Naive B cell (primary cell): ENCODE measurements at places on chromosomes 2 and 18.

DNA sequence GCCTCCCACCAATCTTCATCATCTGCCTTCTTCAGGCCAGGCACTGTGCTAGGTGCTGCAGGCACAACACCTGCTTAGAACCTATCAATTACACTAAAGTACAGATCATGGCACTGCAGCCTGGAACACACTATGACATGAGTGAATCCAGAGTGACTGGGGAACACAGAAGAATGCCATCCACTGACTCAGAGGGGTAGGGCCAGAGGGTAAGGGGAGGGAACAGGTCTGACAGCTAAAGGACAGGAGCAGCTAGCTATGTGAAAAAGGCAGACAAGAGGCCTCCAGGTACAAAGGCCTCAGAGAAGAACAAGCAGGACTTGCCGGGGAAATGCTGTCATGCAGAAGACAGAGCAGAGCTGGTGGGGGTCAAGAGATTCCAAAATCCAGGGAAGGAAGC is 53.3 kb upstream of the ACAA2 start:
- no peak overlapping the region for H3K27ac ChIP-seq
- H3K36me3 ChIP-seq: no peaks in the 10 kb centered on the region
- DNase-seq: no peak
- H3K4me1 ChIP-seq: no peaks in the 10 kb centered on the region
- peaks cover 27% of the 10 kb centered on the region for H3K27me3 ChIP-seq

DNA sequence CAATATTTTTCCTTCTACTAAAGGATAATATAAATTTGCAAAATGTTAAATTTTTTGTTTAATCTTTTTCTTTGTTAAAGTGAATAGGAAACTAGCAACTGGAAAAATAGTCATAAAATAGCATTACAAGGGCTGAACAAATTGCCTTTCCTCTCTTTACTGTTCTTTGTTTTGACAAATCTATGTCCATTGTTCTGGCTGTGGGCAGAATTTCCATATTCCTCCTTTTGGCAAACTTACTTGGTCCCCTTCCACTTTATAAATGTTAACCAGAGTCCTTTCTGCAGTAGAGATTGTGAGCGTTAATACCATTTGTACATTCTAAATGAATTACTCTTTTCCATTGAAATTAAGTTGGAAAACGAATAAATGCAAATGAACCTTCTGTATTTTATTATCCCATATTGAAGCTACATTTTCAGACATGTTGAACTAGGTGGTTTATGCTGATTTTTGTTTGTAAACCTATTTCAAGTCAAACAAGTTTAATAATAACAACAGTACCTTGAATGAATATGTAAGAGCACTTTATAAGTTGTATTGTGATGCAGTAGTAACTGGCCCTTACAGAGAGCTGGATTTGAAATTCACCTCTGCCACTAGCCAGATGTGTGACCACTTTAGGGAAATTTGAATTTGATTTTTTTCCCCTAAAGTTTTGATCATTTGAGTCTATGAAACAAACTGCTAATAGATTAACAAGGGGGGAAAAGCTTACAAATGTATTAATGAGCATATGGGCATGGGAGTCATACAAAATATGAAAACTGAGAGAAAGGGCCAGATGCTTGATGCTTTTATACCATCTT is 3.3 kb downstream of the RNF125 start:
- H3K36me3 ChIP-seq: no peaks in the 10 kb centered on the region
- H3K27ac ChIP-seq: peak overlapping the region; percentile 17
- H3K27me3 ChIP-seq: no peaks in the 10 kb centered on the region
- no peak overlapping the region for H3K4me3 ChIP-seq
- H3K4me1 ChIP-seq: peaks cover 39% of the 10 kb centered on the region
- DNase-seq: no peak

DNA sequence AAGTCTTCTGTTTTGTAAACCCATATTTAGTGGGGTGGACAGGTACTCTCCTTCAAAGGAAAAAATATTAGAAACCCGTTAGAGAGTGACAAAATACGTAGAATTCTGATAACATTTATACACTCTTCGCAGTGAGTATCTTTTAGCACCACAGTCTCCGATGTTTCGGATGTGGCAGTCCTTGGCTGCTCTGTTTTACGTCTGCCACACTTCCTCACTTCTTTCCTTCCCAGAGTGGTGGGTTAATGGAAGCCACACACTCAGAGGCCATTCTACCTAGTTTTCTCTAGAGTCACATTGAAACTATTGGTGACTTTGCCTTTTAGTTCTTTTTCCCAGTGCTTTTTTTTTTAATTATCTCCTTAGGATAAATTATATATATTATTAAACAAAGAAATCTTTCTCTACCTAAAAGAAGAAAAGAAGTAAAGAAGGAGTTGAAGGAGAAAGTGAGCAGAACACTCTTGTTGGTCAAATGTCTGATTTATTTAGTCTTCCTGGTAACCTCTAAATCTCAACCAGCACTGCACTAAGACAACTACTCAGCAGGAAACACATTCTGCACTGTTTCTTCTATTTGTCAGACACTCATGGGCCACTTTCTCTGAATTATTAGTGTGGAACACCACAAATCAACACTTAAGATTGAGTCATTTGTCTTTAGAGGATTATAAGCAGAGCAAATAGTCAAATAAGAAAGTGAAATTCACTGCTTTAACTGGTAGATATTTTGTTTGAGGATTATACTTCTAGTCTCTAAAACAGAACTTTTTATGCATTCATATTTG is 451.3 kb upstream of the TMEFF2 start:
- DNase-seq: no peak
- H3K36me3 ChIP-seq: no peaks in the 10 kb centered on the region
- peak overlapping the region; percentile 45 for H3K27ac ChIP-seq
- no peak overlapping the region for H3K4me3 ChIP-seq

GRCh38 chr2:156864325-156864724 is 393.2 kb upstream of the GALNT5 start:
- DNase-seq: no peak
- no peak overlapping the region for H3K4me3 ChIP-seq
- H3K27me3 ChIP-seq: peaks cover 3% of the 10 kb centered on the region

DNA sequence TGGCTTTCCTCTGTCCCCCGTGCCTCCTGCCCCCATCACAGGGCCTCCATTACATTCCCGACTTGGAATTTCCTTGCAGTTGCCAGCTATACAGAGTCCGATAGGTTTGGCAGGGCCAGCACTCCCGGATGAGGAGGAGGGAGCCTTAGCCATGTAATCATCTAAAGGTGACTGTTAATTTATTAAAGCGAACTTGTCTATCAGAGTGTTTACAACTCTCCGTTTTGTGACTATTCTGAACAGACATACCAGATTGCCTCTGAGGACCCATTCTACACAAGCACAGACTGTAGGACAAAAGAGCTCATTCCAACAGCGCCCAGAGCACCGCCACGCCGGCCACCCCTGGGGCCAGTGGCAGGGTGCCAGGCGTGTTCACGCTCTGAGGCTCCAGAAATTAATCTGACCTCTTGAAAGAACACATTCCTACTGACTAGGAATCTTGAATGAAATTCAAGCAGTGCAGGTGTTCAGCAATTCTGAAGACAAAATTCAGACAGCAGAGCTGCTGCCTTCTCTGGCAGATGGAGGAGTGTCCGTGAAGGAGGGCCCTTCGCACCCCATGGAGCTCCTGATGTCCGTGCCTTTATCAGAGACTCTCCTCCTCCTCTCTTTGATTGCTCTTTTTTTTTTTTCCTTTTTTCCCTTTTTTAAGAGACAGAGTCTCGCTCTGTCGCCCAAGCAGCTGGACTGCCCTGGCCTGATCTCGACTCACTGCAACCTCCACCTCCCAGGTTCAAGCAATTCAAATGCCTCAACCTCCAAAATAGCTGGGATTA is 58.1 kb upstream of the RALBP1 start:
- no peak overlapping the region for H3K27ac ChIP-seq
- no peaks in the 10 kb centered on the region for H3K36me3 ChIP-seq
- H3K4me1 ChIP-seq: no peaks in the 10 kb centered on the region
- H3K4me3 ChIP-seq: no peak overlapping the region
- DNase-seq: no peak

DNA sequence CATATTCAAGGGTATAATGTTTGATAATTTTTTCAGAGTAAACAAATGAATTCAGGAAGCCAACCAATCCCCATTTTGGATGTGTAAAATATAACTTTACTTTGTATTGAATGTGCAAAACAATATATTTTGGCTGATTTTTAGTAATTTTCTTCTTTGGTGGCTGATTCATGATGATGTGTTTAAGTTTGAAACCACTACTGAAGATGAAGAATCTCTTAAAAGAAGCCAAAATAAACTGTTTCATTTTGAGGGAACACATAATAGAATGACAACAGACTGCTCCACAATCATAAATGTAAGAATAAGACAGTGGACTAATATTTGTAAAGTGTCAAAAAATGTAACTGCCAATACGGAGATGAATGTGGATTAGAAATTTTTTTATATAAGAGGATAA is 52.5 kb upstream of the TRIM43 start:
- no peak overlapping the region for H3K27ac ChIP-seq
- no peak overlapping the region for H3K4me3 ChIP-seq
- no peaks in the 10 kb centered on the region for H3K4me1 ChIP-seq
- peaks cover 7% of the 10 kb centered on the region for H3K36me3 ChIP-seq
- DNase-seq: no peak

GRCh38 chr2:186017278-186017677 is 278.7 kb downstream of the FSIP2 start:
- H3K27ac ChIP-seq: no peak overlapping the region
- no peaks in the 10 kb centered on the region for H3K4me1 ChIP-seq
- no peak for DNase-seq
- no peaks in the 10 kb centered on the region for H3K27me3 ChIP-seq
- no peak overlapping the region for H3K4me3 ChIP-seq

- no peak for DNase-seq
- no peaks in the 10 kb centered on the region for H3K36me3 ChIP-seq
- no peaks in the 10 kb centered on the region for H3K4me1 ChIP-seq
- peaks cover 49% of the 10 kb centered on the region for H3K27me3 ChIP-seq
- no peak overlapping the region for H3K27ac ChIP-seq
These were observed 89.6 kb upstream of the NPAS2 start for GRCh38 chr2:100730290-100730868.

DNA sequence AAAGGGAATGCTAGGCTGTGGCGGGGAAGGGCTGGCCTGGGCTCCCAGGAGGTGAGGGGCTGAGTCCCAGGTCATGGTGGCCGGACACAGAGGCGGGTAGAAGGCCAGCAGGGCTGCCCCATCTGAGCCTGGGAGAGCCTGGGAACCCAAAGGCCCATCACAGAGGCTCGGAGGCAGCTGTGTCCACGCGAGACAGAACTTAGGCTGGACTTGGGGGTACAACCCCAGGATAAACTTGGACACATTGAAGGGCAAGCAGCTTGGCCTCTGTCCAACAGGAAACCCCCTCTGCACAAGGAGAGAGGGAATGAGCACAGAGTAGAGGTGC is 95.9 kb downstream of the ZFP36L2 start:
- H3K27ac ChIP-seq: peak overlapping the region; percentile 52
- no peak for DNase-seq
- H3K36me3 ChIP-seq: no peaks in the 10 kb centered on the region
- H3K4me3 ChIP-seq: peak overlapping the region; percentile 84

DNA sequence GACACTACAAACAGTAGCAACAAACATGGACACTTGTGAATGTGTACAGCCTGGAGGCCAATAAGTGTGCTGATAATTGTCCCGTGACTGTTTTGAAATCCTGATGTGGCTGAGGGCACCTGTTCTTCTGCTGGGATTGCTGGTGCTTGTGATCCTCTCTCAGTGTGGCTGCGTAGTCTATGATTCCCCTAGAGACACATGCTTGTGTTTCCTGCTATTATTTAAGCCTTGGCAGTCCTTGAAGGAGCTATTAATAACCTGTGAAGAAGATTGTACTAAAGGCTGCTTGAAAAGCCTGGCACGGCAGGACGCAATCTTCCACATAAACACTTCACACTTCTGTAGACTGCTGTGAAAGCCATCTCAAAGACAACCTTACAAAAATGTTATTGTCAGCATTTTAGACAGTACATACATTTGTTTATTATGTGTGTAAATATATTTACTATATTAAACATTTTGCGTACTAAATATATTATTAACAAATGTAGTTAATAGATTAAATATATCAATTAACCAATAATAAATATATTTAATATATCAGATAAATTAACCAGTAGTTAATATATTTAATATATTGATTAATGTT is 71.4 kb downstream of the GALR1 start:
- H3K4me1 ChIP-seq: no peaks in the 10 kb centered on the region
- H3K4me3 ChIP-seq: no peak overlapping the region
- H3K36me3 ChIP-seq: no peaks in the 10 kb centered on the region
- peaks cover 35% of the 10 kb centered on the region for H3K27me3 ChIP-seq

DNA sequence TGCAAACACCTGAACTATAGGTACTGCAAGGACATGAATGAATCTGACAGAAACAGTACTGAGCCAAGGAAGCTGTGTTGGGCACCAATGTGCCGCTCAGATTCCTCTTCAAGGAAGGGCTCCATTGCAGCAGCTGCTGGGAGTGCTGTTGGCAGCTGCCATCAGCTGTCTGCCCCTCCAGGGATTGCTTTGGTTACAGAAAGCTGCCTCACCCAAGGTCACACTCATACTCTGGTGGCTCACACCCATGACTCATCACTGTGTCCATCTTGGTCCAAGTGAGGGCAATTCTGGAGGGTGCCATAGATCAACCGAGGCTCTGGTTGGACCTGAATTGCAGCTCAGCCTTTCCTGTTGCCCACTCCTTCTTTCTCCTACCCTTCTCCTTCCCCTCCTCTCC is 24.4 kb upstream of the TRPM8 start:
- H3K36me3 ChIP-seq: no peaks in the 10 kb centered on the region
- no peak overlapping the region for H3K4me3 ChIP-seq
- DNase-seq: no peak
- H3K27ac ChIP-seq: no peak overlapping the region
- no peaks in the 10 kb centered on the region for H3K4me1 ChIP-seq
- H3K27me3 ChIP-seq: peaks cover 60% of the 10 kb centered on the region
